A549 treated with GW870086 at 1 μM for 4 hours (cell line): ENCODE measurements at places on chromosomes 16 and 17. TPM values are rescaled to one million over a fixed set of nuclear protein-coding genes. Genes with fewer than 3 reads are reported as not detected.

Gene GCGR
- total RNA-seq: 0.15 to 0.67 TPM (median 0.54 TPM) in 5 replicates

Gene DRG2
- 43.1 to 53.9 TPM (median 50.9 TPM) in 5 replicates for total RNA-seq

Gene PITPNM3
- 1.8 to 2.5 TPM (median 2.1 TPM) in 5 replicates for total RNA-seq

Gene CBX2
- total RNA-seq: 12.3 to 17.4 TPM (median 15.8 TPM) in 5 replicates

Gene TBC1D3C
- 0.07 TPM in 1 of 5 replicates, not detected in the others for total RNA-seq

Gene KRTAP9-2
- total RNA-seq: not detected in 5 replicates

Gene CRHR1
- total RNA-seq: 0.20 TPM in 1 of 5 replicates, not detected in the others

Gene TMEM88
- 0.23 to 0.92 TPM (median 0.82 TPM) in 5 replicates for total RNA-seq

Gene MEOX1
- total RNA-seq: not detected in 5 replicates

Gene FN3K
- total RNA-seq: 8.2 to 9.1 TPM (median 8.9 TPM) in 5 replicates

Gene SEPTIN12
- not detected in 5 replicates for total RNA-seq

Gene ZCCHC14
- total RNA-seq: 6.9 to 9.0 TPM (median 8.2 TPM) in 5 replicates

Gene NUTF2
- 228 to 243 TPM (median 238 TPM) in 5 replicates for total RNA-seq

Gene TLCD2
- total RNA-seq: 0.97 to 1.9 TPM (median 1.6 TPM) in 5 replicates

Gene GRAPL
- total RNA-seq: 0.15 to 0.31 TPM in 2 of 5 replicates, not detected in the others

Gene ZNF174
- total RNA-seq: 11.8 to 13.9 TPM (median 13.3 TPM) in 5 replicates
